ENCODE measurements at places on chromosomes 3 and 15.

DNA sequence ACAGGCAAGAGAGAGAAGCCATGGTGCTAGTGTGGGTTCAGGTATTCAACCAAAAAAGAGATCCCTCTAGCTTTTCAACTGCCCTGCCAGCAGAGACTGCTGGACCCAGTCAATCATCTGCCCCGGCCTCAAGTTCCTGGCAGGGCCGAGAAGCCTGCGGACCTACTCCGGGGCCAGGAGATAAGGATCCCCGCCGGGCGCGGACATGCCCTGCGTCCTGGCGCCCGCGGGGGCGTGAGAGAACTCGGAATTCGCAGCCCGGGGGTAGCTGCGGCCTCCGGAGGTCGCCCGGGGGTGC lies 821 bp upstream of the MAGI1 start:
- DNase-seq = no peak

DNA sequence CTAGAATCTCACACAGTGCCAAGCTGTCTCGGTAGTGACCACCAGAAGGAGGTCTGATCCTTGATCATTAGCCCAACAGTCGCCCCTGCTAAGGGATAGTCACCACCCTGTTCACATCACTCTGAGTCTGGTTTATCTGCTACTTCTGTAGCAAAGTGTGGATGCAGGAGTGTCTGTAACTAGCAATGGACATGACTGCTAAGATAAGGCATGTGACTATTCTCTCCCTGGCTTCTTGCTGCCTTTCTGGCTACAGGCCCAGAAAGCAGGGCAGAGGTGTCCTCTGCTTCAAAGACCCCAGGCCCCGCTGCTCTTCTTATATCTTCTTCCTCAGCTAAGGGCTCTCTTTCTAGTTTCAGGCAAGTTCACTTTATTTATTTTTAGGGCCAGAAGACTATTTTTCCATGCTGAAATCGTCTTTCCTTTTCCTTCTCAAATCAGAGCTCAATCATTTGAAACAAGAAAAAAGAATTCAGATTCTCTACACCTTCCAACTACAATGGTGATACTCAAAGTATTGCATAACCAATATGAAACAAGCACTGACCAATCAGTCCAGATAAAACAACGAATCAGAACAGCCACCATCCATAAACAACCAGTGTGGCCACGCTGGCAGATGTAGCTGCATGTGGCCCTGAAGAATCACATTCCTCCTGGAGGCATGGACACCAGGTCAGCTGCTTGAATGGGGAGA lies 8.0 kb upstream of the KNG1 start:
- DNase-seq = no peak

GRCh38 chr15:50542887-50543210 lies 3.6 kb downstream of the USP50 start:
- no peak for DNase-seq

DNA sequence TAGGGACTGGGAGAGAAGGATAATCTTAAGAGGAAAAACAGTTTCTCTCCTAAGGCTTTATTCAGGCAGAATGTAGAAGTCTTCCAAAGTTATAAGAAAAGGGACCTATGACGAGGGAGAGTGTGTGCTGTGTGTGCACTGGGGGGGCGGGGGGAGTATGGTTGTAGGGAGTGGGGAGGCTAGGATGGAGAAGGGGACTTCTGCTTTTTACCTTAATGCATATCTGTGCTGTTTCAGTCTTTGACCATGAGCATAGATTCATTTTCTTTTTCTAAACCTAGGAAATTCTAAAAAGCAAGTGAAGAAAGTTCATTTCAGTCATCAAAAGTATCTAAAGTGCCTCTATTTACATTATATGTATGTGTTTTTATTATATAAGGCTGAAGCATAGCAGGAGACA lies 52.6 kb upstream of the RASA2 start:
- DNase-seq = no peak

DNA sequence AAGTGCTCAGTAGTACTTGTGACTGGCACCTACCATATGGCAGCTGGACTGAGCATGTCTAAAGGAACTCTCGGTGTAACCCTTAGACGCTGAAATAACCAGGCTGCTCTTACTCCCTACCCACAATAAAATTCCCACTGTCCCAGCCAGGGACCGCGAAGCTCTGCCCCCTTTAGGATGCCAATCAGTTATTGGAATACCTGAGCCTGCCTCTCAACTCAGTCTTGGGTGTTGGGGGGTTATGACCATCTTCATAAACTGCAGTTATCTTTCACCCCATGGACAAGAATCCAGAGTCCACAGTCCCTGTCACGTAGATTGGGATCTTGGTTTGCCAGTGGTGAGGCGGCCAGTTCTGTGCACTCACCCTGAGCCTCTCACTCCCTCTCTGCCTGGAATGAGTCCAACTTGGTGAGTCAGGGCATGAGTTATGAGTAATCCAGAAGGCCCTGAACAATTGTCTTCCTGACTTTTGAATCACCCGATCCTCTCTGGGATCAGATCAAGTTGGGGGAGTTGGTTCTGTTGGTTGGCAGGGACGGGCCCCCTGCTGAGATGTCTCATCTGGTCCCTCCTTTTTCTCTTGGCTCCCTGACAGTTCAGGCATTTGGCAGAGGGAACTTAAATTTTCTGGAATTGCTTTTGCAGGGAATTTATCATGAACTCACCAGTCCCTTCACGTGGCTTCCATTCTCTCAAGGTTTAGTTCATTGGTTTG lies 120.1 kb upstream of the UBE2E1 start:
- DNase-seq = no peak

- no peak for DNase-seq
These were observed 31.8 kb downstream of the RAB6B start for GRCh38 chr3:133863911-133864310.

DNA sequence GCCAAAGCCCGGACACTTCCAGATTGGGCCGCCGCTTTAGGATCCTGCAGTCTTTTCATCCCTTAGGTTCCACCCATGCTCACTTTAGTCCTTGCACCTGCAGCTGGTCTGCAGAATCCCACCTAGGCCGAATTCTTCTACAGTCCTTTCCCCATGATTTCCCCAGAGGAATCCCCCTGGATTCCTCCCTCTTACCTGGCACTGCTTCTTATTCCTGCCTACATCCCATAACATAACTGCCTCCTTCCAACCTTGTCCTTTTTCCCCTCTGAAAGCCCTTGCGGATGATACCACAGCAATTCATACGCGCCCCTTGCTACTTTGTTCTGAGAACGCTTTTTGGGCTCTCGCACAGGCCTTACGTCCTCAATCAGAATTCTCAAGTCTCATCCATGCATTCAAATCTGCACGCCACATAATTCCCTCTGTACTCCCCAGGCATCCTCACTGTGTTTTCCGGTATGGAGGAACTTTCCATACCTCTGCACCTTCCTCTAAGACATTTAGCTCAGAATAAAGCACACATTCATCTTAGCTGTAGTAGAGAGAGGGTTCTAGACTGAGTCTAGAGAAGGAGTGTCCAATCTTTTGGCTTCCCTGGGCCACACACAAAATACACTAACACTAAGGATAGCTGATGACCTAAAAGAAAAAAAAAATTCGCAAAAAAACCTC lies 619 bp downstream of the EIF2AK4 start:
- no peak for DNase-seq

DNA sequence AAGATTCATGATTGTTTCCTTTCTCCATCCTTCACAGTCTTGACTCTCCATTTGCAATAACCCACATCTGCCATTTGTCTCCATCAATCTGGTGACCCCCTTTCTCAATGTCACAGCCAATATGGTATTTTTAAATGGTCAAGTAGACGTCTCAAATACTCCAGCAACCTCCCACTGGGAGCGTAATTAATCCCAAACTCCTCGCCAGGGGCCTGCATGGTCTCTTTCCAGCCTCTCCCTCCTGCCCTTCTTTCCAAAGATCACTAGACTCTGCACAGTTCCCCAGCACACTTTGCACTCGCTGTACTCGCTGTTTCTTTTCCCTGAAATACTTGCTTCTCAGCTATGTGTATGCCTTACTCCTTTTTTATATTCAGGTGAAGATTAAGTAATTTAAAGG lies 115.3 kb downstream of the PLCH1 start:
- no peak for DNase-seq

DNA sequence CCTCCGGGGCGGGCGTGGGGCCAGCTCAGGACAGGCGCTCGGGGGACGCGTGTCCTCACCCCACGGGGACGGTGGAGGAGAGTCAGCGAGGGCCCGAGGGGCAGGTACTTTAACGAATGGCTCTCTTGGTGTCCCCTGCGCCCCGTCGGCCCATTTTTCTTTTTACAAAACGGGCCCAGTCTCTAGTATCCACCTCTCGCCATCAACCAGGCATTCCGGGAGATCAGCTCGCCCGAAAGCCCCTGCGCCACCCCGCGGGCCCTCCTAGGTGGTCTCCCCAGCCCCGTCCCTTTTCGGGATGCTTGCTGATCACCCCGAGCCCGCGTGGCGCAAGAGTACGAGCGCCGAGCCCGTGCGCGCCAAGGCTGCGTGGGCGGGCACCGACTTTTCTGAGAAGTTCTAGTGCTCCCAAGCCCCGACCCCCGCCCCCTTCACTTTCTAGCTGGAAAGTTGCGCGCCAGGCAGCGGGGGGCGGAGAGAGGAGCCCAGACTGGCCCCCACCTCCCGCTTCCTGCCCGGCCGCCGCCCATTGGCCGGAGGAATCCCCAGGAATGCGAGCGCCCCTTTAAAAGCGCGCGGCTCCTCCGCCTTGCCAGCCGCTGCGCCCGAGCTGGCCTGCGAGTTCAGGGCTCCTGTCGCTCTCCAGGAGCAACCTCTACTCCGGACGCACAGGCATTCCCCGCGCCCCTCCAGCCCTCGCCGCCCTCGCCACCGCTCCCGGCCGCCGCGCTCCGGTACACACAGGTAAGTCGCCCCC lies at the start of gene THBS1:
Gene THBS1 (plus strand): TSS at position 595 of the 757 bp plus-strand sequence. CDS start 779 bp downstream, outside the sequence.
- DNase-seq = no peak

GRCh38 chr3:109819734-109820133 lies 482.4 kb upstream of the DPPA4 start:
- no peak for DNase-seq

- no peak for DNase-seq
These were observed 59.2 kb upstream of the TRAK1 start for GRCh38 chr3:42031808-42032480.

DNA sequence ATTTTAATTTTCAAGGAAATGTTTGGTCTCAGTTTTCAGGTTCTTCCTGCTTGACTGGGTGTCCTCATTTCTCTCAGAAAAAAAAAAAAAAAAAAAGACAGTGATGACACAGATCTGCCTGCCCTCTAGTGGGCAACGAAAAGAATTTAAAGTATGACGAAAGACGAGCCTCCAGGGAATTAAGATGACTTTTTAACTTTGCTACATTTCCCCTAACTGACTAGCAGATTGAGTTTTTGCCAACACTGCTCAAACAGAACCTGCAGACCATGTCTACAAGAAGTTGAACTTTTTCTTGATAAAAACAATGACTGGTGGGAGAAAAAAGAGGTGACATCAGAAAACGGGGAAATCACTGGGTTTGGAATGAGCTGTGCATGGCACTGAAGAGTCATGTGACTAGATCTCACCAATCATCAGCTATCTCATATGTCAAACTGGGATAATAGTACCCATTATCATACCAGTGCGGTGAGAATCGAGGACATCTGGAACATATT lies 40.8 kb downstream of the EOMES start:
- DNase-seq = peak; percentile 62

- no peak for DNase-seq
These were observed 27.2 kb upstream of the MOBP start for GRCh38 chr3:39440316-39440715.
